CD4-positive, alpha-beta T cell treated with Interleukin-6 at 100 ng/mL for 8 hours (primary cell): ENCODE measurements at places on chromosomes 2 and 18.

GRCh38 chr18:80196528-80197320, 50.6 kb downstream of the PARD6G start:
- DNase-seq, result no peak

GRCh38 chr2:230050136-230050535, 18.6 kb downstream of the SLC16A14 start:
- no peak for DNase-seq

DNA sequence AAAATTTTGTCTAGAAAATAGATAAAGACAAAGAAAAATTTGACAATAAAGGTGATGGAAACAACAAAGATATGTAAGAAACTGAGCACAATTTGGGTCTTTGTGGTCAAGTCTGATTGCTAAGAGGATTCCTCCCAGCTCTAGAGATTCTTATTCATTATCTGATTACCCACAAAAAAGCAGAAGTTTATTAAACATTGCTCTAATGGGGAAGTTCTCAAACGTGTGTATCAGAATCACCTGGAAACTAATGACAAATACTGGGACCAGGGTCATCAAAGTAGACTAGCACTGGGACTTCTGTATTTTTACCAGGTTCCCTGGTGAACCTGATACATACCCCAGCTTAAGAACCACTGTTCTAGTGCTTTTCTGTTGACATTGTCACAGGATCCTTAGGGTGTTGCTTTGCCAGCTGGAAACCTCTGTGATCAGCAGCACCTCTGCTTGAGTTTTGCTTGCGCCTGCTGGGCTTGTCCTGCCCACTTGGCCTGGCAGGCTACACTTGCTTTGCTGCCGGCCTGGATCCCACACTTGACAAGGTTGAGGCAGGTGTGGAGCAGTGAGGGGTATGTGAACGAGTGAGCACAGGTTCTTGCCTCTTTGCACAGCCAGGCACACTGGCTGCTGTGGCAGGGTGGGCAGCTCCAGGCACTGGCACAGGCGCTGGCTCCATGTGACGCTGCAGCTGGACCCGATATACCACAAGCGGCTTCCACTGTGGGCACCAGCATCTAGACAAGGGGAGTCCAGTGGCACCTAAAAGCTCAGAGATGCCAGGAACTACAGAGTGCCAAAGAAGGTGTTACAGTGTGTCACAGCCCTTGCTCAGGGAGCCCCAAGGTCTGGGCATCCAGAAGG, 6.2 kb upstream of the GORASP2 start:
- DNase-seq, result no peak

DNA sequence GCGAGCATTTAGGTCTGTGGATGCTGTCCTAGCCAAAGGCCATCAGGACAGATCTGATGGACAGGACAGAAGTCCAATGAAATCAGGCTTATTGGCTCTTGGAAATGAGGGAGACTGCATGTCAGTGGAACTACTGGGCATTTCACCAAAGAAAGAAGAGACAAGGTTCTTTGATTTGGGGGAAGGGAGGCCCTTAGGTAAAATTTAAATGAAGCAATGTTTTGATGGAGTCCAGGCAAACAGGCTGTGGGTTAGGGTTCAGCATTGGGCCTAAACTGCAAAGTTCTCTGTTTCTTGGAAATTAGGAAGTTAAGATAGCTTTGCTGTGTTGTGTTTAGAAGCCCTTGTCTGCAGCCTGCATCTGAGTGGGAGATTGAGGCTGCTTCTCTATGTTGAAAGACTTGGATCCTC, 31.6 kb upstream of the RNF149 start:
- DNase-seq, result no peak

DNA sequence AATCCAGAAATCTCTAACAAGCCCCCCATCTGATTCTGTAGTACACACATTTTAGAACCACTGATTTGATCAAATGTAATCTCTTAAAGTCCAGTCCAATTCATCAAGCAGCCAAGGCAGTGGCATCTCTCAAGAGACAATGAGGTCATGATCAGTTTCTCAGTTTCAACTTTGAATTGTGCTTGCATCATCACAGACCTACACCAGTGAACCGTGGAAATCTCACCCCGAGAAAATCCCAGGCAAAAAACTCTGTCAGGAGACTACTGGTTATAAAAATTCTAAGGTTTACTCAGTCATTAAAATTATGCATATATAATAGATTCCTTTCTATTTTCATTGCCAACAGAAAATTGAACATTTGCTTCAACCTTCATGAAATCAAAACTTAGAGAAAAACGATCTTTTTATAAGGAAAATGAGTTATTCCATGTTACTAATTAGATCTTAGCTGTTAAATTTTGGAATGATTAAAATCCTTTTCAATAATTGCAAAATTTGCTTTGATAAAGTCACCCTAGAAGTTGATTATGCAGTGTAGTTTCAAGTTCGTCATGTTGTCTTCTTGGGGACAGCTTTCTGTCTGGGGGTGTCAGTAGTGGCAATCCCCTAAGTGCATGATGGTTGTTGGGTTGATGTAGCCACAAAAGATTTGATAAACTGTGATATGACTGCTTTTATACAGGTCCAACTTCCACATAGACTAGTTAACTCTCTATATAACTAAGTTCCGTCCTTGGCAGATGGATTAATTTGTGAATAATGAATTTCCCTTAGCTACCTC, 235.0 kb downstream of the CAMKMT start:
- DNase-seq, result no peak

GRCh38 chr2:29485631-29486030, 370.4 kb downstream of the CLIP4 start:
- no peak for DNase-seq

- DNase-seq, result no peak
Observed at GRCh38 chr2:202780514-202781021, 91.0 kb downstream of the ICA1L start.

DNA sequence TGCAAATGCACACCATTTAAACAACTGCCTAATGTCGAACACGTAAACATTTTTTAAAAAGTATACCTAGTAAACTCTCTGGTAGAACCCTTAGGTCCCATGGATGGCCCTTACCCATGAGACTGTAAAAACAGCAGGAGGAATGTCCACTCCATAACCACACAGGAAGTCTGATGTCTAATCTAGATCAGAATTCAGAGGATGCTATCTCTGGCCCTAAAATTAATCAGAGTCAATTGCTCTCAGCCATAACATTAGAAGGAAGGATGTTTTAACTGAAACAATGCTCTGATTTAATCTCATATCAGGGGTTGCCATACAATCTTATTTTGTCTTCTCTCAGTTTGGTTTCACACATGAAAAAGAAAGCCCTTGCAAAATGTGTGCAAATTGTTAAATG, 416.3 kb upstream of the PIK3C3 start:
- DNase-seq, result no peak

DNA sequence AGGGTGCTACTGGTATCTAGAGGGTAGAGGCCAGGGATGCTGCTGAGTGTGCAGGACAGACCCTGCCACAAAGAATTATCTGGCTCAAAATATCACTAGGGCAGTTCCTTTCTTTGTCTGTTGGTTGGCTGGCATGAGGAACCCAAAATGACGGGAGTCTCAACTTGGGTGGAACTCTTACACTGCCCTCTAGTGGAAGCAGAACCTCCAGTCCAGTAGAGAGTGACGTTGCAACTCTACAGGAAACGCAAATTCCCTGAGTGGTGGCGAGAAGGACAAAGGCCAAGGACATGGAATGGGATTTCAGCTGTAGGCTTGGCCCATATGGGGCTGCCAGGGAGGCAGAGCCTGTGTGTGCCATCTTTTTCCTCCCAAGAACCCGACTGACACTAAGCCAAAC, 47.1 kb downstream of the COPS8 start:
- DNase-seq, result no peak

GRCh38 chr2:3491306-3491705, 28.0 kb downstream of the ADI1 start:
- no peak for DNase-seq

- DNase-seq, result no peak
Observed at GRCh38 chr2:49260979-49261538, 106.7 kb upstream of the FSHR start.

DNA sequence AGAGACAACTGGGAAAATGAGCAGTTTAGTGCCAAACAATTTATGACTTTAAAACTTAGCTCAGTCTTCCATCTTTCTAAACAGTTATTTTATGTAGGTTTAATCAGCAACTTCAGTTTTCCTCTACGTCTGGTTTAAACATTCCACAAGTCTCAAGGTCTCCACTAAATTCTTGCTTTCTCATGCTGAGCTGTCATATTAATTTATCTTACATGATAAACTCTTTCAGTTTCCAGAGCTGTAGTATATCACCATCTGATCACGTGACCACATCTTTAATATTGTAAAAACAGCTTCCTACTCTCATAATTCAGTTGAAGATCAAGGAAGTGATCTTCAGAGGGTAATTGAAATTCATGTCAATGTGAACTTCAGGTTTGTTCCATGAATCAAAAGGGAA, 158.6 kb downstream of the ZNF804A start:
- DNase-seq, result no peak

GRCh38 chr18:13375302-13376255, 157.0 kb downstream of the LDLRAD4 start:
- DNase-seq, result peak; percentile 84

DNA sequence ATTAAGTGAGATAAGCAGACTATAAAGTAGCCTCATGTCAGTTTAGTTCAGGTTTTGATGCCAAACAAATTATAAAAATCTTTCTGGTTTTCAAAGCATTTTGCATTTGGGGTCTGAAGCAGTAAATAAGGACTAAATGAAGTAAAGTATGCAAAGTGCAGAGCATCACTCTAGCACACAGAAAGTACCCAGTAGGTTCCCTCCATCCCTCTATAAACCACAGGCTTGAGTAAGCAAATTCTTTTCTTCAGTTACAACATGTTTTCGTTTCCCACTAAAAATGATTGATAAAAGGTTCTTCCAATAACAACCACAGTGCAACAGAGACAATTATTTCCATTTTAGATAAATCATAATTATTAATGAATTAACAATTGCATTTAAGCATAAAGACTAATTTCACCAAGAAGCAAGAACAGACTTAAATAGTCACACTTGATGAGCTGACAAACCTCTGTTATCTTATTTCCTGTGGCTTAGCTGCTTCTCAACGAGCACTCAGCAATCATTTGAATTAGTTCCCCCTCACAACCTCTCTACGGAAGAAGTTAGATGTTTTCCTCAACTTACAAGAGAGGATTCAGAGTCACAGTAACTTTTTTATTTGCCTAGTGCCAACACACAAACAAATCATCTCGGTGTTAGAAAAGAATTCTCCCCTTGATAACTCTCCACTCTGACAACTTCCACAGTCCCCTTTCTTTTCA, 249.8 kb downstream of the NBAS start:
- DNase-seq, result no peak

DNA sequence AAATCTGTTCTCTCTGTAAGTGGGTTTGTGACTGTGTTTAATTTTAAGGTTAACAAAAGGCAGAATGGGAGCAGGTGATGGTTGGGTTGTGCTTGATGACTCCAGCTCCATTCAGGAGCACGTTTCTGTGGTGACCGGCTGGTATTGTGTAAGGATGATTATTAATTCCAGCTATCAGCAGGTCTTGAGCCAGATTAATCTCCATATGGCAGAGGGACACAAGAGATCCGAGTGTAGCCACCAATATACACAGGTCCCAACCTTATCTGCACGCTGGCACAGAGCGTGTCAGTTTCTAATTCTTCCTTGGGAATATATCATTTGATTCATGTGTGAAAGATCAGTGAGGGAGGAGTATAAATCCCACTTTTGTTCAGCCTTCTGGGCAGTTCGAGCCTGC, 199.0 kb upstream of the DCC start:
- DNase-seq, result no peak

DNA sequence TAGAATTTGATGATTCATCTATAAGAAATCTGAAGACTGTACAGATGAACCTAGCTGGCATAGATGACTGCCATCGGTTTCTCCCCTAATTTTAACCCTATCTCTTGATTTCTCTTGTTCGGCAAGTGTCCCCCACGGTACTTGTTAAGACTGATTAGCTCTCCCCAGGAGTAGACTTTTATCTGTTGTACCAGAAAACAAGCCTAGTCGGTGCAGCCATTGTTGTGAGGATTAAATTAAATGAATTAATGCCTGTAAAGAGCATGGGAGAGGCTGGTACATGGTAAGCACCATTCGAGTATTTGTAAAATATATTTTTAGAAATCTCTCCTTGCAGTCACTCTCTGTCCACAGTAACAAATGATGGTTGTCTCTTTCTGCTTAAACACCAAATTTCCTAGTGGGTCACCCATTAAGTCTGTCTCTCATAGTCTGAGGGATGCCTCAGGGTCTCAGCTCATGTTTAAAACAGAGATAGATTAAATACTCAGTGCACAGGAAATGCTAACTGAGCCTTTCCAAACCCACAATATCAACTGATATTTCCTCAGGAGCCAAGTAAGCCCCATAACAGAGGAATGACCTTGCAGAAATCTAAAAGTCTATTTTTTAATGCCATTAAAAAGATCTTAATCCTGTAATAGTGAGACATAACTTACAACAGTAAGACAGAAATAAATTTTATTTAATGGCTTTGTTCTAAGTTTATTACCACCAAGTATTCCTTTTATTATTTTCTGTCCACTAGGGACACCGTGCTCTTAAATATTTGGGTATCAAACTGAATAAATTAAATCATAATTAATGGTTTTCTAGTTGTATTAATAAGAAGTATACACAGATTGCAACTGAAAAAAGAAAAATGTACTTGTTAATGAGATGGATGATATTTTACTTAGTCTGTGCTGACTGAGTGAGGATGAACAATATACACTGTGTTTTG, 2.9 kb upstream of the B4GALT6 start:
- no peak for DNase-seq

DNA sequence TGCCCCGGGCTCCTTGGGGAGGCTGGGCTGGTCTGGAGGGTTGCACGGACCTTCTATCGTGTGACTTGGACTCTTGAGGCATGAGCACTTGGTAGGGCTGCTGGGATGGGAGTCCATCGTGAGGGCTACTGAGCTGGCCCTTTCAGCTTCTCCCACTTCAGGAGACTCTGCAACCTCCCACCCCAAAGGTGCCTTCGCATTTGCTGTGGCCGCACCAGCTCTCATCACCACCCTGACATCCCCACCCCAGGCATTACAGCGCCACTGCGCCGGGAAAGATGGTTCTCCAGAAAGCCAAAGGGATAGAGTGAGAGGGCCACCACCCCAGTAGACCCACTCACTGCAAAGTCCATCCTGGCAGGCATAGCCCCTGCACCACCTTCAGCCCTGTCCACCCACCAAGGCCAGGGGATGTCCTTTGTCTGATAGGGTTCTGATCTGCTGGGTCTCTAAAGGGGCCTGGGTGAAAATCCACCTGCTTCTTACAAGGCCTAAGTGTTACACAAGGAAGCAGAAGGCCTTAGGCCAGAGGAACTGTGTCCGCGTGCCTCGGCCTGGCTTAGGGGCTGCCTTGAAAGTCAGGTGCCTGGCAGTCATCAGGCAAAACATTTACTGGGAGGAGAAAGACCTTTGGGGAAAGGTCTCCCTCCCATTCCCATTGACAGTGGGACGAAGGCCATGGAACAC, 5.1 kb downstream of the EHD3 start:
- no peak for DNase-seq
